Effector memory CD8-positive, alpha-beta T cell (primary cell): ENCODE measurements at places on chromosomes 2 and 18.

DNA sequence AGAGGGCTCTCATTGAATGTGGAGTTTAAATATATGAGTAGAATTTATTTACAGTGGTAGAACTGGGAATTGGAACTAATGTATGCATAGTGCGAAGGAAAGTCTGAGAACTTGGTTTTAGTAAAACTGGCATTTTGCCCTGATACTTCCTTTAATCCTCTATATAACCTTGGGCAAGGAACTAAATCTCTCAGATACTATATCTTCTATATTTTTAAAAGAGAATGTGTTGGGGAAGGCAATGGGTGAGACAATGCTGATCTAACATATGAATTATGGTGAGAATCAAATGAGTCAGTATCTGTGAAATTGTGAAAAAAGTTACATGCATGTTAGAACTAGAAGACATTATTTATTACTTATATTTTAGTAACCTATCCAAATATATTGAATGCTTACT, 2109.4 kb upstream of the PIK3C3 start:
- no peaks in the 10 kb centered on the region for H3K27me3 ChIP-seq
- no peaks in the 10 kb centered on the region for H3K36me3 ChIP-seq
- H3K4me3 ChIP-seq: no peak overlapping the region

GRCh38 chr18:48792611-48793380, 158.0 kb downstream of the SMAD7 start:
- peaks cover 14% of the 10 kb centered on the region for H3K4me1 ChIP-seq
- no peaks in the 10 kb centered on the region for H3K36me3 ChIP-seq
- no peak for DNase-seq
- no peak overlapping the region for H3K27ac ChIP-seq

GRCh38 chr18:62524440-62525200, 1.8 kb downstream of the ZCCHC2 start:
- peak overlapping the region; percentile 98 for H3K4me3 ChIP-seq
- peaks cover 34% of the 10 kb centered on the region for H3K4me1 ChIP-seq

DNA sequence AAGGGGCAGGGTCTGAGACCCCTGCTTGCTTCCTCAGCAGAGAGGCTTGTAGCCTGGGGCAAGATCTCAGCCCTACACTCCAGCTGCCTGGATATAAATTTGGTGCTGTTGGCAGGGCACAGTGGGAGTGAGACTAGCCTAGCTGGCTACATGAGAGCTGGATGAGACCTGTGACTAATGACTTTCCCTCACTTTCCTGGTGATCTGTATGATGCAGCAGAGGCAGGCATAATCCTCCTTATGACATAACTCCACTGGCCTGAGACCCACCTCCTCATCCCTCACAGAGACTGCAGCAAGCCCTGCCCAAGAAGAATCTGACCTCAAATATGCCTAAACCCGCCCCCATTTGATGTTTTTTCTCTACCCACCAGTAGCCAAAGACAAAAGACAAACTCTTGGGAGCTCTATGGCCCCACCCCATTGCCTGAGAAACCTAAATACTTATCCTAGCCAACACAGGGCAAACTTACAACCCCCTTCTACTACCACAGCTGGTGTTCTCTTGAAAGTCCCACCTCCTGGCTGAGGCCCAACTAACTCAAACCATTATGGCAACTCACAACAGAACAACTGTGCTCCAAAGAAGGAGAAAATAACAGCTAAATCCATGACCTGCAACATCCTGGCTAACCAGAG, 102.7 kb downstream of the NR4A2 start:
- H3K4me3 ChIP-seq: no peak overlapping the region
- peaks cover 2% of the 10 kb centered on the region for H3K4me1 ChIP-seq
- no peak overlapping the region for H3K27ac ChIP-seq

- H3K27me3 ChIP-seq: peaks cover 77% of the 10 kb centered on the region
- no peak overlapping the region for H3K4me3 ChIP-seq
- H3K36me3 ChIP-seq: no peaks in the 10 kb centered on the region
- H3K27ac ChIP-seq: no peak overlapping the region
- DNase-seq: no peak
Observed at GRCh38 chr2:230893338-230893737, 28.6 kb downstream of the ITM2C start.
